ENCODE measurements at places on chromosomes 6 and 20. TPM values are rescaled to one million over a fixed set of nuclear protein-coding genes. Genes with fewer than 3 reads are reported as not detected.

- DNase-seq: no peak
Measured at GRCh38 chr6:86148586-86148985, 505.9 kb upstream of the SYNCRIP start.

GRCh38 chr6:145736661-145737144 is 1.4 kb upstream of the EPM2A start:
- DNase-seq: no peak

GRCh38 chr6:165308926-165309731 is at the start of gene C6orf118:
C6orf118 (minus strand) TSS chr6:165309605; CDS start chr6:165309586, 19 bp downstream.
- DNase-seq: peak; percentile 67

DNA sequence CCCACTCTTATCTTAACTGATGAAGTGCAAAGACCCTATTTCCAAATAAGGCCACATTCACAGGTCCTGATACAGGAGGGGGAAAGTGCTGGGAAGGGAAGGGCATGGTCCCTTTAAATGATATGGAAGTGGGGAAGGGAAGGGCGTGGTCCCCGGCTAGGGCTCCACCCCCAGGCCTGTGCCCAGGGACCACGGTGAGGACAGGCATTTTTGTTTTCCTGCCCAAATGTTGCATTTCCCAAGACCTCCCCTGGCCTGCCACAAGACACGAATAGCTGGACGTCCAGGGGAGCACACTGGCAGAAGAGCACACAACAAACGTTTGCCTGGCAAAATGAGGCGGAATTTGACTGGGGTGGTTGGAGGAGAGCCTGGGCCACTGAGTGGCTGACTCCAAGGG is 16.1 kb upstream of the HFE start:
- DNase-seq: no peak

- DNase-seq: no peak
Measured at GRCh38 chr6:2976571-2977085, 5.3 kb upstream of the SERPINB6 start.

GRCh38 chr6:130132286-130132701 is 90.5 kb downstream of the SAMD3 start:
- no peak for DNase-seq

DNA sequence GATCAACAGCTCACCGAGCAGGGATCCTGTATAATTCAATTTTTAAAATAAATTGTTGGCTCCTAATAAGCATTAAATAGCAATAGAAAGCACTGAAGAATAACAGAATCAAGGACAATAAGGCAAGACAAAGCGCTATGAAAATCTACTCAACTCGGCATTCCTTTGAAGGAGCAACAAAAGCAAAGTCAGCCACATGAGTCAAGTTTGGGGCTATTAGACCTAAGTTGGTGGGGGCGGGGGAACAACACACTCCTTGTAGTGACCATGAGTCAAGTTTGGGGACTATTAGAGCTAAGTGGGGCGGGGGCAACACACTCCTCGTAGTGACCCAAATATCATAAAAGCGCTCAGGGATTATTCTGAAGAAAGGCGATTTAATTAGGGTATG is 120.0 kb downstream of the FOXC1 start:
- DNase-seq: no peak

DNA sequence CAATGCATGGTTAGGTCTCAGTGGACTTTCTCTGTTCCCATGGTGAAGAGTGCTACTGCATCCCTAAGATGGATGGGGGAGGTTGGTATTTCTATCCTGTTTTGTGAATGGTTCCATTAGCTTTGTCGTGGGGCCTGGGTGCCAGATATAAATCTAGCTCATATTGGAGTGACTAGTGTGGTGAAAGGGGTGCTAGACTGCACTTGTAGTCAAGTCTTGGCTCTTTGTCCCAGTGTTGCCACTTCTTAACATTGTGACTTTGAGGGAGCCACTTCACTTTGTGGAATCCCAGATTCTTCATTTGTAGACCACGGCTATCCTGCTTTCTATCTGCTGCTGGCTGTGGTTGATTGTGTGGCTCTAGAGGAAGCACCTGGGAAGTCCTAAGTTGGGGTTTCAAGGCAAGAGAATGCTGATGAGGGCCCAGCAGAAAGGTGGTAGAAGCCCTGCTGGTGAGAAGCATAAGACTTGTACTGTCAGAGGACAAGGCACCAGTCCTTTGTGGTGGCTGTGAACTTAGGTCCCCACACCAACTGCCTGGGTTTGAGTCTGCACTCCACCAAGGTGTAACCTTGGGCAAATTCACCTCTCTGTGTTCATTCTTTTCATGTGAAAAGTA is 44.1 kb downstream of the VAPB start:
- DNase-seq: no peak

GRCh38 chr6:75748003-75748742 is 866 bp upstream of the MYO6 start:
- no peak for DNase-seq

- no peak for DNase-seq
Measured at GRCh38 chr6:56683882-56684281, 41.2 kb upstream of the DST start.

DNA sequence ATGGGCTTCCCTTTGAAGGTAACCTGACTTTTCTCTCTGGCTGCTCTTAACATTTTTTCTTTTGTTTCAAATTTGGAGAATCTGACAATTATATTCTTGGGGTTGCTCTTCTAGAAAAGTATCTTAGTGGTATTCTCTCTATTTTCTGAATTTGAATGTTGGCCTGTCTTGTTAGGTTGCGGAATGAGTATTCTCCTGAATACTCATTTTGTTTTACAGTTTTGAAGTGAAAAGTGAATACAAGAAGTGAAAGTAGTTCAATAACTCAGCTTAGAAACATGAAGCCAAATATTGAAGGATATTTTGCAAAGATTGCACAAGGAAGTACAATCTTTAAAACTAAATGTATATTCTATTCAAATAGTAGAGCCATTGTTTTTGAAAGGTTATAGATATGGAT is 120.2 kb upstream of the MAP3K4 start:
- DNase-seq: no peak

DNA sequence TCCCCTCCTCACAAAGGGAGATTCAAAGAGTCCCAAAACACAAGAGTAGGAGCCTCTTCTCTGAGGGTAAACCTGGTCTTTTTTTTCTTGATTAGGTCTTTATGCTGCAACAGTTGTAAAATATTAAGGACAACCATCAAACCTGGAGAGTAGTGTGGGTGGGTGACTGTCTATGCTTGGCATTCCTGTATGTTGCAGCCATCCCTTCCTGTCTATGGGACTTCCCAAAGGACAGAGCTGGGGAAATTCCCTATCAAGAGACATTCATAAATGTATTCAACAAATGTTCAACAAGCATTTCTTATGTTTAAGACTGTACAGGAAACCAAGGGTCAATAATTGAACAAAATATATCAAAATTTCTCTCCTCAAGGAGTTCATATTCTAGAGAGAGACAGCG is 5.5 kb downstream of the BTN2A2 start:
- DNase-seq: no peak

DNA sequence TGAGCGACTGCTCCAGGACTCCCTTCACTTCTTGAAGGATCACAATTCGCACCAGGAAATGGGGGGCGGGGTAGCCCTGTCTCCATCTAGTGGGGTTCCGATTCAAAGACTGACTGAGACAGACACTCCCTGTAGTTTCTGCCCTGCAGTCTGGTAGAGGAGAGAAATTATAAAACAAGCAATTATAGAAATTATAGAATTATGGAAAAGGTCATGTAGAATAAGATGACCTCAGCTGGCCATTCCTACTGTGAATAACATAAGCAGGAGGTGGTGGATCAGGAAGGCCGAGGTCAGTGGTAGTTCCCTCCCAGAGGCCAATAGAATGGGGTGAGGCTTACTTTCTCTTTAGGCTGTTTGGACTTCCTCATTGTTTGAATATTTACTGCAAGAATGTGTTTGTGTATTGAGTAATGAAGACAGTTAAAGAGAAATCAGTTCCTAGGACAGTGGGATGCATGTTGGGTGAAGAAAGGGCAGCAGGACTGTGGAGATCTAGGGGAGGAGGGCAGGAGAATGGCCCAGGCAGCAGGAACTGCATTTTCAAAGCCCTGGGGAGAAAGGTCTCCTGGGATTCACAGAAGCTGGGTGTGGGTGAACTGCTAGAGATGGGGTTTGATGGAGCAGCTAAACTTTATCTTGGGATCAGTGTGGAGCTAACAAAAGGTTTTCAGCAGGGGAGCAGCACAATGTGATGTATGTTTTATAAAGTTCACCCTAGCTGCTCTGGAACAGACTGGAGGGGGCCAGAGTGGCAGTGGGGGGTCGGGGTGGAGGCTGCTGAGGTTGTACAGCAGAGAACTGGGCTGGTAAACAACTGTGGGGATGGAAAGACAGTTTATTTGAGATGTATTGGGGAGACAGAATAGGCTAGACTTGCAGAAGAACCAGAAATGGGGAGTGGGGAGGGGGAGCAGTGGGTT is 2.1 kb downstream of the ZNF341 start:
- DNase-seq: no peak

GRCh38 chr6:143498428-143498827 is 13.1 kb downstream of the FUCA2 start:
- no peak for DNase-seq

PAX1 gene
- not detected for total RNA-seq

NEU1 gene
- 20.4 TPM for total RNA-seq

GPSM3 gene
- 2.4 TPM for total RNA-seq

BPIFB2 gene
- not detected for total RNA-seq

RNASET2 gene
- total RNA-seq: 9.8 TPM

All from heart right ventricle (tissue), 16 donors.